Right lung (tissue), 10 donors: ENCODE measurements at places on chromosomes 3 and 15.

GRCh38 chr15:80950291-80951078 lies 39.1 kb downstream of the MESD start:
- no peak for DNase-seq

DNA sequence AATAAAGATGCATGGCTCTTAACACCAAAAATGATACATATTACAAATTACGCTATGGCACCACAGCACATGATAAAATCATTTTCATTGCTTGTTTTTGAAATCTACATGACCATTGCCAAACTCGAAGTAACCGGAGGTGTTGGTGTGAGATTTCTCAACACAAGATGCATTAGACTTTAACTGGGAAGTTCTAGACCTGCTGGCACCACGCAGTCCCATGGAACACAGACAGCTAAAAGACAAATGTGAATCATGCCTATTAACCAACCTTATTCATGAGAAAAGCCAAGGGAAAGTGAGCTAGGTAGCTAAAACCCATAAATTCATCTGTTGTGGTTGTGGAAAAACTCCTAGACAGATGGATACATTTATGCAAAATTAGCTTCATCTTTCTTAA lies 595.4 kb downstream of the FOXP1 start:
- no peak for DNase-seq

DNA sequence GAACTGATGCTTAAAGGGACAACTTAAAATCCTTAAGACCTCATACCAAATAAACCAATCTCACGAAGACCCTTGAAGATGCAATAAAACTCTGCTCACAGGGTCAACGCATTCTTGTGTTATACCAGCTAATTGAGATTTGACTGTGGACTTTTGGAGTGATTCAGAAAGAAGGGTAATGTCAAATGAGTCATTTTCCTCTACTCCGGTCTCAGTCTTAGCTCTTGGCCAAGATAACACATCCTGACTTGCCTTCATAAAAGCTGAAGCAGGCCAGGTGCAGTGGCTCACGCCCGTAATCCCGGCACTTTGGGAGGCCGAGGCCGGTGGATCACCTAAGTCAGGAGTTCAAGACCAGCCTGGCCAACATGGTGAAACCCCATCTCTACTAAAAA lies 3.8 kb downstream of the PKM start:
- DNase-seq: no peak

DNA sequence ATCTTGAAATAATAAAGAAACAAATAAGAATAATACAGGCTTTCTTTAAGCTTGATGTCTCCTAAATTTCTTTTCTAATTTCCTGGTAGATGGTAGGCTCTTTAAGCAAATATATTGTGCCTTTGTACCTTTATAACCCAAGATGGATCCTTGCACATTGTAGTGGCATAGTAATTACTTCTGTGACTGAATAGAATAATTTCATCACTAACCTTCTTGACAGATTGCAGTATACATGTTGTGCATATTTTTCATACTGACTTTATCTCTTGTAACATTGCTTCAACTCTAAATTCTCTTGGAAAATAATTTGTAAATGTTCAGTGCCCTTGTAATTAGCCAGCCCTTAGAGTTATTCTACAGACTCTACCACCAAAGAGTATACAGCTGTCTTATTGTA lies 1433.8 kb upstream of the GBE1 start:
- no peak for DNase-seq

DNA sequence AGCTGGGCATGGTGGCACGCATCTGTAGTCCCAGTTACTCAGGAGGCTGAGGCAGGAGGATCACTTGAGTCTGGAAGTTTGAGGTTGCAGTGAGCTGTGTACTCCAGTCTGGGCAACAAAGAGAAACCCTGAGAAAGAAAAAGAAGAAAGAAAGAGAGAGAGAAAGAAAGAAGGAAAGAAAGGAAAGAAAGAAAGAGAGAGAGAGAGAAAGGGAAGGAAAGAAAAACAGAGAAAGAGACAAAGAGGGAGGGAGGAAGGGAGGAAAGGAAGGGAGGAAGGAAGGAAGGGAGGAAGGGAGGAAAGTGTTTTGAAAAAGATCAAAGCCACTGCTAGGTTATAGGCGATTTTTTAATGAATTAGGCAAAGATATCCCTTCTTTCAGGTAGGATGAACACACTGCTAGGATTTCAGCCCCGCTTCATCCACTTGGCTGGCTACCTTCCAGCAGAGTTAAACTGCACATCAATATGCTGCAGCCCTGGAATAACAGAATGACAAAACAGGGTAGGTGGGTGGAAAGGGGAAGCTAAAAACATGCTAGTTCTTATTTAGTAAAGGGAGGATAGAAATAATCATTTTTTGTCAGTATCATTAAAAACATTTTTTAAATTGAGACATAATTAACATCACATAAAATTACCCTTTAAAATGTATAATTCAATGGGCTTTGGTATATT lies 12.8 kb upstream of the PPARG start:
- DNase-seq: no peak

DNA sequence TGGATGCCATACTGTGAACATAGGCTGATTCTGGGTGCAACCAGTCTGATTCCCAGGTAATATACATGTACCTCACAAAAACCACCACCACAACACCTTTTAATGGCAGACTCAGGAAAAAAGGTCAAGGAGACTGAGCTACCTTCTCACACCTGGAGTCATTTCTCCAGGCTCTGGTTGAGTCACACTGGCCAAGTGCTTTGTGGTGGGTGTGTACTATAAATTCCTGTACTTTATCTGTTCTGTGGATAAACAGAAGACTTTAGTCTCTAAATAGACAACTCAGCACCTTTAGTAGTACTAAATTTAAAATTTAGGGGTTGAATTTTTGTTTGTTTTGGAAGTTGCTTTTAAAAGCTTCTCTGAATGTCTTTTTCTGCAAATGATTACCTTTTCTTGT lies 46.7 kb downstream of the TOP2B start:
- no peak for DNase-seq

DNA sequence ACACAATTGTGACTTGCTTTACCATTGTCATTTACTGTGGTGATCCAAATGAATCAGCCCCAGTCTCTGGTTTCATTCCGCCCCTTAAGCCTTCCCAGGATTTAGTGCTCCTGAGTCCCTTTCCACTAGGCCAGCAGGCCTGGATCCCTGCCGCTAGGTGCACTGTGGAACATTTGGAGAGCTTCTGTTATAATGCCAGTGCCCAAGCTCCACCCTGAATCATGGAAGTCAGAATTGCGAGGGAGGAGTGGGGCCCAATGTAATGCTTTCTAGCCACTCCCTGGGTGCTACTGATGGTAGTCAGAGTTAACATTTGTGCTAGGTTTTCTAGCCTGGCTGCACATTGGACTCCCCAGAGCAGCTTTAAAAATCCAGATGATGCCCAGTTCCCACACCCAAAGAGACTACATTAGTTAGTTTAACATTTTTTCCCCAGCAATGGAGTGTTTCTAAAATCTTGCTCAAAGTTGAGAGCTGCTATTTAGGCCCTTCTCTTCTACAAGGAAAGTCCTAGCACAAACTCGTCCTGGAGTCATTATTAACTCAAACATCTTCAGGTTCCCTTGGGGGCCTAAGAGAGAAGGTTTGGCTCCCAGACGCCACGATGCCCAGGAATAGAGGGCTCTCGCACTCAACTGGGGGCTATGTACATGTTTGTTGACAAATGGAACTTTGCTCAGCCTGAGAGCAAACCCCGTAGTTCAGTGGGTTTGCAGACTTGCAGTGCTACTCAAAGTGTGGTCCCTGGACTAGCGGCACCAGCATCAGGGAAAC lies 366.7 kb upstream of the PROK2 start:
- DNase-seq: no peak

GRCh38 chr3:140343211-140344081 lies 334.4 kb upstream of the TRIM42 start:
- no peak for DNase-seq

DNA sequence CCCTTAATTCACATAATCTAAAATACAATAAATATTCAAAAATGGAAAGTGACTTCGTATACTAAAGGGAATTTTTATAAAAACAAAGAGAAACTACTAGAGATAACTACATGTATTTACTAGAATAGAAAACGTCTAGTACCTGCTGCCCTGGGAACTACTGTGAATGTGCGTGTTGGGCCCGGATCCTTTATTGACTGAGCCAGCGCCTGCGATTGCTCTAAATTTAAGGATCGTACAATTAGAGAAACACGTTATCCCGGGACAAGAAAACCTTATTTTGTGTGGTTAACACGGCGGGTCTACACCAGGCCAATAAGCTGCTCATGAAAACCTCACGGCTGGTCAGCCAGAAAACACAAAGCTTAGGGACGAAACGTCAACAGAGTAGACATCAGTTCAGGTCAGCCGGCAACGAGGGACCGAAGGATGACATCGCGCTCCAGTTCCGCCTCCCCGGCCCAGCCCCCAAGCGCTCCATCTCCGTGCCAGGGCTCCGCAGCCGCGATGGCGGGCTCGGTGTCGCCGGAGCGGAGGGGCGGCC lies 555 bp downstream of the TM2D3 start:
- no peak for DNase-seq

GRCh38 chr15:62464705-62465104 lies 299.6 kb upstream of the C2CD4B start:
- DNase-seq: no peak

DNA sequence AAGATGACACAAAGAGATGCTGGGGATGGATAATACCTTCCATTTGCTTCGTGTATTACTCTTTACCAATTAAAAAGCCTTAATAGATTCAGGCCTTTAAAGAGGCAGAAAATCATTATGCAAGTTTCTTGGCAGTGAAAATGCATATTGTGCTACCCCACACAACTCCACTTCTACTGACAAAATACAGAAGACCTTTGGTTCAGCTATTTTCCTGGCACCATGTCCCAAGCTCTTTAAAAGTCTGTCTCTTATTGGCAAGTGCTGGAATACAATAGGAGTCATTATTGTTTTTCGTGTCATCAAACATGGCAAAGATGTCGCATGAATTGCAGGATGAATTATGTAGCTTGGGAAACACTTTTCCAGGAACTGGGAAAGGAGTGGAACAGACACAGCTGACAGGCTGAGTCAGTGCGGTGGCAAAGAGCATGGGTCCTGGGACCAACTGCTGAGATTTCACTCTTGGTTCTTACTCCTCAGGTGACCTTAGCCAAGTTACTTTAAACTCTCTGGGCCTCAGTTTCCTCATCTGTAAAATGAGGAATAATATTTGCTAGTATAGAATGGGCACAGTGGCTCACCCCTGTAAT lies 5.5 kb upstream of the TSPAN3 start:
- no peak for DNase-seq

DNA sequence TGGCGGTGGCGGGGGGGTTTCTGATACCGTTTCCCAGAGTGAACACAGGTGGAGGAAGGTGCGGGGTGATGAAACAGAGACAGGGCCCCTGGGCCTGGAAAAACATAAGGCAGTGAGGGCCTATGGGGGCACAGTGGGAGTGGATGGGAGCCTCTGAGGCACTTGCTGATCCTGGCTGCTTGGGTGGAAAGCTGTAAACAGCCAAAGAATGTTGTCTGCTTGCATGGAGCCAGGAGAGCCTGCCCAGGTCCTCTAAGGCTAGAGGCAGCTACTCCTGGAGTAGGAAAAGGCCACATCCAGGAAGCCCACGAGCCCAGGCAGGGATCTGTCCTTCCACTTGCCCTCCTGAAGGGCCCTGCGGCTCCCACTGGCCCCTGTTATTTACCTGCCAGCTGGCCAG lies 2.9 kb upstream of the SEMA3B start:
- no peak for DNase-seq
